ENCODE measurements at places on chromosomes 2 and 18.

DNA sequence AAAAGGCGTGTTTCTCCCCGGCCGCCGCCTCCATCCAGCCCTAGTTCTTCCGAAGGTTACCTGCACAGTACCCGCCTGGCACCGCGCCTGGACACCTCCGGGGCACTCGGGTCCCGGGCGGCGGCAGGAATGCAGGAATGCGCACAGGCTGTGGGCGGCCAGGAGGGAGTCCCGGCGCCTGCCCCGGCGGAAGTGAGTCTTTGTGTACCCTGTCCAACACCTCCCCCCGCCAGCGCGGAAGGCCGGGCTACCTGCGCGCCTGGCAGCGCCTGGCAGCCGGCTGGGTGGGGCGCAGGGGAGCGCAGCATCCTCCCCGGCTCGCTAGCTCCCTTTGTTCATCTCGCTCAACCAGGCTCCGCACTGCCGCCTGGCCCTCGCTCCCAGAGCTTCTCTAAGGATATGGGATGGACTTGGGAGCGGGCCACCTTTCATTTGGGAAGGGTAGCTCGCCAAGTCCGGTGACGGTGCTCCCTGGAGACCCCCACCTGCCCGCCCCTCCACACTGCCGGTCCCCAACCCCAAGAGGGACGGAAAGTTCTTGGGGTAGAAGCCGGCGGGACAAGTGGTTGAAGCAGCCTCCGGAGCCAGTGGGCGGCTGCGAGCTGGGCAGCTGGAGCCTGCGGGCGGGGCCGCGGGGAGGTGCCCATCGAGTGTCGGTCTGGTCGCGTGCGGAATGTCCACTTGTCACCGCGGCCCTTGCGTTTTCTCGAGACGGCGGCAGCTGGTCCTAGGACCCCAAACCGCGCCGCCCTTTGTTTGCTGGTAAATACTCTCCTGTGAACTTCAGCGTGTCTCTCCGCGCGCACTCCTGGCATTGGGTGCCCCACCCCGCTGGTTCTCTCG, 1.2 kb upstream of the ST6GAL2 start:
- DNase-seq: no peak

GRCh38 chr2:213640738-213641425, 356.6 kb downstream of the SPAG16 start:
- DNase-seq: no peak

GRCh38 chr2:60368456-60368855, 185.0 kb downstream of the BCL11A start:
- DNase-seq: no peak

GRCh38 chr2:13682540-13683272, 949.8 kb upstream of the LRATD1 start:
- no peak for DNase-seq

GRCh38 chr2:152396051-152396511, 61.1 kb downstream of the FMNL2 start:
- DNase-seq: no peak

DNA sequence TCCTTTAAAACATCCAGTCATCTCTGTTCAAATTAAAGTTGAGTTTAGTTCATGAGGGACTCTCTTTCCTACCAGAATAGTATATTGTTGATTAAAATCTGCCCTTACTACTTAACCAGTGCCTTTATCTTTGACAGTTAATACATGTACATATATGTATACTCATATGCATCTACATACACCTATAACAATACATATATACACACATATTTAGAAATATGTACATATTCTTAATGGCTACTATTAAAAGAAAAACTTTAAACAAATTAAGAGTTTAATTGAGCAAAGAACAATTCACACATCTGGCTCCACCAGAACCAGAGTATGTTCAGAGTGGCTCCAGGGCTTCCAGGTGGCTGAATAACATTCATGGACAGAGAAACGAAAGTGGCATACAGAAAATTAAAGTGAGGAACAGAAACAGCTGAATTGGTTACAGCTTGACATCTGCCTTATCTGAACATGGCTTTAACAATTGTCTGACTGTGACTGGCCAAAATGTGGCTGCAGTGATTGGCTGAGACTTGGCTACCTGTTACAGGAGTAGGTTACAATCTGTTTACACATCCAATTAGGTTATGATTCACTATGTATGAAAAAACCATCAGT, 38.8 kb downstream of the ZNF519 start:
- DNase-seq: no peak

DNA sequence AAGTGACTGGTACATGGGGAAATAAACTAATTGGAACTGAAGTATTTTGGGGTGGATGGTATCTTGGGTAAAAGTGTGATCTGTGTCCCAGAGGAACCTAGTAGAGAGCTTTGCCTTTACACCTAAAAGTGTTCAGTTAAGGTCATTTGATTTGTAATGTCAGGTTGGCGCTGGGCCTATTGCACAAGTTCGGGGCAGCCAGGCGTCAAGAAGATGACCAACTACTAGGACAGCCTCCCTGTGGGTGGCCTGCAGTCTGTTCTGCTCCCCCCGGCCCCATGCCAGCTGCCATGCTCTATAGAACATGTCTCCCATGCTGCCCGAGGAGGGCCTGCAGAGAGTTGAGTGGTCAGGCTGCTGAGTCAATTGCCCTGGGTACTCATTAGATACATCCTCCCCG, 10.1 kb downstream of the RRM2 start:
- no peak for DNase-seq

- no peak for DNase-seq
These were observed 29.6 kb downstream of the CELF4 start for GRCh38 chr18:37535968-37536367.

DNA sequence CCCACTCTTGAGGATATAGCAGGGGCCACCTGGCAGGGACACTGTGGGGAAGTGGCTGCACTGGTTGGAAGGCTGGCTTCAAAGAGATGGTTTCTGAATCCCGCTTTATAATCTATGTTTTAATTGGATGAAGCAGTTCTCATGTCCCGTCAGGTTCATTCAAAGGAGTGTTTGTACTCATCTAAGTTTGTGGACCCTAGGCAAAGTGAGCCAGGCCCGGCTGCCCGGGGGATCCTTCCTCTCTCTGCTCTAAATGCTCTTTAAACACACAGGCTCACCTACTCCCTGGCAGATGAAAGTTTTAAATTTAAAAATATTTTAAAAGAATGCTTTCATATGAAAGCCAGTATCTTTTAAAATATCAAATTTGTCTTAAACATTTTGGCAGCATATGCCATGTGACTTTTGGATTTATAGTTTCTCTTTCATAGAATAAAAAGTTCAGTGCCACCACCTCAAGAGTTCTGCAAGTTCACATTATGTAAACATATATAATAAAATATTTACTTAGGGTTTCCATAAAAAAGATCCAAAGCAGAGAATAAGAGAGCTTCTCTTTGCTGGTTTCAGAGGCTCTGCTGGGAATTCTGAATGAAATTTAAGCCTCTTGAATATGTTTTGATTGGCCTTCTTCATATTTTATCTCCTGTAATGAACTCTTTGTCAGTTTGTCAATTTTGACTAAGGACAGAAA, 143.5 kb upstream of the ALPP start:
- no peak for DNase-seq

DNA sequence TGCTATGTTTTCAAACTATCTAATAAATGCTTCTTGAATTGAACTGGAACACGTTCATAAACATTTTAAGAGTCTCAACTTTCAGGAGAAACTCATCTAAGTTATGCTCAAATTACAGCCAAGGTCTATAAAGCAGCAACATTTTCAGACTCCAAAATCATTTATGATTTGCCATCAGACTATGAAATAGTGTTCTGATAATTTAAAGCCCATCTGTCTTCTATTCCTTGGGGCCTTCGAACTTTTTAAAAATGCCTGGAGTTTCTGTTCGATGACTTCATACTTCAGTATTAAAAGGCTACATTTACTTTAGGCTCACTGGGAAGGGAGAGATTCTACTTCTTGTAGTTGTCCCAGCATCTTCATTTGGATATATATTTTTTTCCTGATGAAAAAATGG, 73.6 kb upstream of the NXPH2 start:
- DNase-seq: no peak

DNA sequence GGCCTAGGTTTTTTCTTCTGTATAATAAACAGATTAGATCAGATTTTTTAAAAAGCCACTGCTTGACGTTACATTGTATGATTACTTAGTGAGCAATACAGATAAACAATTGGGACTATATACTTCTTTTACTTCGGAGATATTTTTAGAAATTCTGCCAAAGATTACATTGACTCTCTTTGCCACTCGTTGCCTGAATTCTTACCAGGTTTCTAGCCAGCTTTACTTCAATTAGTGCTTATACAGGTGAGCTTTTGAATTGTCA, 156.6 kb downstream of the HAUS1 start:
- no peak for DNase-seq

DNA sequence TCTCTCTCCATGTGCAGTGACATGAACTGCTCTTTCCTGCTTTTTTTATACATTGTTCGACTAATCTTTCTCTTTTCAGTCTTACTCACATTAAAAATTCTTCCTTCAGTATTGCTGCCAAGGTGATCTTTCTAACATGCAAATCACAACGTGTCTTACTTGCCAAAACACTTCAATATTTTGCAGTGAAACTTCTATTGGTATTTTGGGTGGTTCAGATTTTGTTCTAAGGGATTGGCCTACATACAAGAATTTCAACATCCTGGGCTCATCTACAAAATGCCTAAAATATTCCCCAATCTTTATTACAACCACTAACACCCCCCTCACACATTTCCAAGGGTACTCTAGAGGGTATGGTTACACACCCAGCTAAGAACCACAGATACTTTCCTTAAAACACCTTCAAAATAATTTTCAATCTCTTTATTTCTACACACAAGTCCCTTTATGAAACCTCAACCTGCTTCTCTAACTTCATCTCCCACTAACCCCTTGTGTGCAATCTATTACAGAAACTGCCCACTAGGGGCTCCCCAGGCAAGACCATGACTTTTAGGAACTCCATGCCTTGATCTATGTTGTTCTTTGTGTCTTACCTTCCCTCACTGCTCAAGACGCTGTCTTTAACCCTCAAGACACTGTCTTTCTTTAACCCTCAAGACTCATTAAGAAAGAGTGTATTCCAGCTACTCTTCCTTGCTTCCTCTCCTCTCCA, 50.9 kb downstream of the COL3A1 start:
- DNase-seq: no peak

DNA sequence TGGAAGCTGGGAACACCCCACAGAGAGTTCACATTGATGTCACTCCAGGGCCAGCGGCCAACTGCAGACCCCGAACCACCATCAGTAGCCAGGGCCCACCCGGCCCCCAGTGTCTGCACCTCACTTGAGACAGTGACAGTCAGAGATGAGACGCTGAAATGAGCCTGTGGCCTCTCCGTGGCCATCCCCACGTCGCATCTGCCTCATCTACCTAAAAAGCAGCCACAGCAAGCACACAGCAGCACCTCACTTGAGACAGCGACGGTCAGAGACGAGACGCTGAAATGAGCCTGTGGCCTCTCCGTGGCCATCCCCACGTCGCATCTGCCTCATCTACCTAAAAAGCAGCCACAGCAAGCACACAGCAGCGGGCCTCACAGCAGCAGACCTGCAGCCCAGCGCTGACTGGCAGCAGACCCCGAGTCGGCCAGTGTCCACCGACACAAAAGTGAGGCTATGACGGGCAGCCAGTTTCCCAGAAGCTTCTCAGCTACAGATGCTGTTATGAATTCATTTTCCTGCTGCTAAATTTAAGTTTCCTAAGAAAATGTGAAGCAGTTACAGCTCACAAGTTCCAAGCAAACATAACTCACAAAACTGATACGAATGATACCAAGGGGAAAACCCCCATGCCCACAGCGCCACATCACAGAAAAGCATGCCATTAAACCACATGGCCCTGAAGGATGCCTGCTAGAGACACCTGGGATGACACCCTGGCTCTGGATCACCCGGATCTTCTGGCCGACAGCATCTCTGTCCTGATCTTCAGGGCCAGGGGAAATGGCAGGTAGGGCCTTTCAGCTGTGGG, 27.7 kb downstream of the SNORC start:
- DNase-seq: no peak

- DNase-seq: no peak
These were observed 18.2 kb downstream of the ACVR2A start for GRCh38 chr2:147862859-147863516.

DNA sequence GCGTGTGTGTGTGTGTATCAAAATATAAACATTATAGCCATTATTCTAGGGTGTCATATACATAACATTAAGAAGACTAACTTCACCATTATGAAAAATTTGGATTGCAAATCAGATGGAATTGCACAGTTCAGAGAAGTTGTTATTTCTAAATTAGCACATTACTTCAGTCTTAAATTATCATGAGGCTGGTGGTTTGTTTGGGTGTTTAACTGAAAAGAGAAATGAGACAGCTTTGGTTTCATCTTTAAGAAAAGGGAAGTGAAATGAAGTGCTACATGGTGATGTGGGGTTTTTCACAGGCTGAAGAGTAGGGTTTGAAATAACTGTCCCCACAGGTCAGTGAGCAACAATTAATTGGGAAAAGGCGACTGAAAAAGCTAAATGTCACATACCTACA, 161.2 kb upstream of the XIRP2 start:
- no peak for DNase-seq

DNA sequence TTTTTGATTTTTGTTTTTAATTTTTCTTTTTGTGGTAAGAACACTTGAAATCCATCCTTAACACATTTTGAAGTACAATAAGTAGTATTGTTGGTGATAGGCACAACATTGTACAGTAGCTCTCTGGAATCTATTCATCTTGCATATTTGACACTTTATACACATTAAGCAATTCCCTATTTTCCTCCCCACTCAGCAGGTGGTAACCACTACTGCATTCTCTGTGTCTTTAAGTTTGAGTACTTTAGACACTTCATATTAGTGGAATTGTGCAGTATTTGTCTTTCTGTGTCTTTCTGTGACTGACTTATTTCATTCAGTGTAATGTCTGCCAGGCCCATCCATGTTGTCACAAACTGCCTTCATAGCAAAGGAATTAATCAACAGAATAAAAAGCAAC, 471.7 kb upstream of the CDH20 start:
- DNase-seq: no peak

GRCh38 chr2:224807153-224807964, 91.2 kb upstream of the CCDC195 start:
- DNase-seq: no peak

GRCh38 chr18:57789090-57789489, 14.0 kb downstream of the ATP8B1 start:
- DNase-seq: no peak

All from T follicular helper cell (primary cell).